ENCODE measurements at places on chromosomes 2 and 18.

GRCh38 chr2:195903956-195904355, 164.7 kb downstream of the DNAH7 start:
- no peaks in the 10 kb centered on the region for H3K27me3 ChIP-seq
- H3K4me3 ChIP-seq, result no peak overlapping the region
- no peak overlapping the region for H3K27ac ChIP-seq

DNA sequence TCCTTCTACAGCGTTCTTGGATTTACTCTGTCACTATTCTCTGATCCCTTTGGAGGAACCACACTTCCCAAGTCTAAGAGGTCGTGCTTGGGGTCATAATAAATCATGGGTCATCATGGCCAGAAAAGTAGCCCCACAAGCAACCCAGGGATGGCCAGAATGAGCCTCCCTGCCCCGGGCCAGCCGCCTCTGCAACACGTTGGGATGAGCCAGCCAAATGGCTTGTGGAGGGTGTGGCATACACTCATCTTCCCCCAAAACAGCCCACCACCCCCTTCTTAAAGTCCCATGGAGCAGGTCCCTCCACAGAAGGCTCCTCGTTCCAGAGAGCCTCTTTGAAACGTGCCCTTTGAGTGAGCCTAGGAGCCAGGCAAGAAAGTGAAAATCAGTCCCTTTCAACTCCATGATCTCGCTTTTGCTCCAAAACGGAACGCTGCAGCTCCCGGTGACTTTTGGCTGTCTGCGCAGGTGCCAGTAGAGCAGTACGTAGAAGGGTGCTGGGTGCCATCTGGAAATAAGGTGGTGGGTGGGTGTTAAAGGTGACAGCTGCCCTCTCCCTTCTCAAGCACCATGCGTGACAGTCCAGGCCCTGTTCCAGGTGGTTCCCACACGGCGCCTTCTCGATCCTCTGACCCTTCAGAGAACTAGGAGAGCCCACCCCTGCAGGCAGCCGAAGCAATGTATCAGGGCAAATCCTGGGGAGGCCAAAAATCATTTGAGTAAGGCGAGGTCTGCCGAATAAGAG, 48.5 kb upstream of the FOSL2 start:
- H3K36me3 ChIP-seq, result no peaks in the 10 kb centered on the region
- no peak for DNase-seq
- peaks cover 26% of the 10 kb centered on the region for H3K4me1 ChIP-seq
- no peak overlapping the region for H3K27ac ChIP-seq
- no peaks in the 10 kb centered on the region for H3K27me3 ChIP-seq

DNA sequence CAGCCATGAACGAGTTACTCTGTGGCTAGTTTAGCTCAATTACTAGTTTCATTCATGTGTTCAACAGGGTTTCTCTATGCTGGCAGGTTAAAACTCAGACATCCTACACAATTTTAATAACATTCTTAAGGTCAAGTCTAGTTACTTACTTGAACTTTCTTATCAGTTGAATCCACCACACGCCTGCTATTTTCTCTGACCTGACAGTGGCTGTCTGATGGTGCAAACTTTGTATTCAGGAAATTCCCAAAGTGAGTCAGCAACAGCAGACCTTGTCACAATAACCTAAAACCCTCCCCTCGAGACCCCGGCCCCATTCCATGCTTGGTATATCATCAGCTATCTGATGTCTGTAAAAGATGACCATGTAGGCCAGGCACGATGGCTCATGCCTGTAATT, 20.8 kb upstream of the CIDEA start:
- H3K27ac ChIP-seq, result no peak overlapping the region
- no peaks in the 10 kb centered on the region for H3K27me3 ChIP-seq
- no peak for DNase-seq
- H3K36me3 ChIP-seq, result no peaks in the 10 kb centered on the region
- H3K4me3 ChIP-seq, result no peak overlapping the region

DNA sequence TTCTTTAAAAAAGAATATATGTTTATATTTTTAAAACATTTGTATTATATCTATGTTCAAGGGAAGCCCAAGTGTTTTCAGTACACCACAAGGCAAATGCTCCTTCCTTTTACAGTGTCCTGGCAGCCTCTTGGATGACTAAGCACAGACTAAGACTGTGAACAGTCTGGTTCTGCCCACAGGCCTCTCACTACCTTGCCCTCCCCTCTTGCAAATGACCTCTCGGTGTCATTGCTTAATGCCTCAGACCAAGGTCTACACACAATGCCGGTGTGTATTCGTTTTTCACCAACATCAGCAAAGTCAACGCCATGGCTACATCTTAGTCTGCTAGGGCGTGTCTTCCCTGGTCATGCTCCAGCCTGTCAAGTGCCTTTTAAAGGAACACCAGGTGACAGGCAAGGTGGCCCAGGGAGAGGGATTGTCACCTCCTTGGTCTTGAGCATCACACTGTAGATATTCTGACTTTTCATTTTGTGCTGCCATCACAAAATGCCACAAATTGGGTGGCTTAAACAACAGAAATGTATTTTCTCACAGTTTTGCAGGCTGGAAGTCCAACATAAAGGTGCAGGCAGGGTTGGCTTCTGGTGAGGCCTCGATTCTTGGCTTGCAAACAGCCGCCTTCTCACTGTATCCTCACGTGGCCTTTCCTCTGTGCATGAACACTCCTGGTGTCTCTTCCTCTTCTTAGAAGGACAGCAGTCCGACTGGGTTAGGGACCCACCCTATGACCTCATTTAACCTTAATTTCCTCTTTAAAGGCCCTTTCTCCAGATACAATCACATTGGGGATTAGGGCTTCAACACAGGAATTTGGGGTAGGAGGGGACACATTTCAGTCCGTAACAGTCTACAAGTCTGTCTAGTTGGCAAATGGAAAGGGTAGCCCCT, 266.5 kb downstream of the KLHL29 start:
- H3K4me3 ChIP-seq, result no peak overlapping the region
- no peak overlapping the region for H3K27ac ChIP-seq
- H3K27me3 ChIP-seq, result no peaks in the 10 kb centered on the region
- H3K4me1 ChIP-seq, result no peaks in the 10 kb centered on the region

DNA sequence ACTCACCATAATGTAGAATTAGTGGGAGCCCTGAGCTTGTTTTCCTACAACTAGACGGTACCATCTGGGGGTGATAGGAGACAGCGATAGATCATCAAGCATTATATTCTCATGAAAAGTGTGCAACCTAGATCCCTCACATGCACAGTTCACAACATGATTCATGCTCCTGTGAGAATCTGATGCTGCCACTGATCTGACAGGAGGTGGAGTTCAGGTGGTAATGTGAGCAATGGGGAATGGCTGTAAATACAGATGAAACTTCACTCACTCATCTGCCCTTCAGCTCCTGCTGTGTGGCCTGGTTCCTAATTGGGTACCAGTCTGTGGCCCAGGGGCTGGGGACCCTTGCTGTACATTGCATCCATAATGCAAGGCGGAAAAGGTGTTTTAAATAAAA, 60.7 kb downstream of the USP34 start:
- H3K4me3 ChIP-seq, result no peak overlapping the region
- H3K4me1 ChIP-seq, result no peaks in the 10 kb centered on the region
- peaks cover 4% of the 10 kb centered on the region for H3K36me3 ChIP-seq
- no peaks in the 10 kb centered on the region for H3K27me3 ChIP-seq

- peaks cover 69% of the 10 kb centered on the region for H3K4me1 ChIP-seq
- H3K4me3 ChIP-seq, result no peak overlapping the region
- peak; percentile 55 for DNase-seq
Observed at GRCh38 chr2:134258684-134259388, 5.0 kb downstream of the MGAT5 start.

GRCh38 chr2:37267685-37268084, 36.2 kb downstream of the NDUFAF7 start:
- no peaks in the 10 kb centered on the region for H3K27me3 ChIP-seq
- peaks cover 46% of the 10 kb centered on the region for H3K36me3 ChIP-seq
- H3K27ac ChIP-seq, result no peak overlapping the region
- no peak overlapping the region for H3K4me3 ChIP-seq

Data from CD4-positive, alpha-beta T cell (primary cell).